ENCODE measurements at places on chromosomes 6 and 20. TPM values are rescaled to one million over a fixed set of nuclear protein-coding genes. Genes with fewer than 3 reads are reported as not detected.

The ZNF318 gene
- total RNA-seq, result 8.0 TPM

The RIPK1 gene
- total RNA-seq, result 15.5 TPM

The CDH4 gene
- 0.61 TPM for total RNA-seq

The HLA-DMB gene
- total RNA-seq, result 110 TPM

The TGM3 gene
- 0.28 TPM for total RNA-seq

The TXNDC5 gene
- total RNA-seq, result 36.9 TPM

The C20orf202 gene
- total RNA-seq, result 0.09 TPM

The MYB gene
- total RNA-seq, result 84.7 TPM

All from thymus (tissue), 14 donors.